ENCODE measurements at places on chromosomes 12 and 14. TPM values are rescaled to one million over a fixed set of nuclear protein-coding genes. Genes with fewer than 3 reads are reported as not detected.

Gene CLEC4A
- total RNA-seq = 0.86 TPM

Gene GSG1
- total RNA-seq = not detected

Gene SAMD4A
- total RNA-seq = 88.8 TPM

Gene KRT74
- not detected for total RNA-seq

Gene SMOC1
- 0.78 TPM for total RNA-seq

Gene ABHD12B
- total RNA-seq = not detected

- peak; percentile 73 for DNase-seq
Observed at GRCh38 chr12:95718006-95718431, 72.5 kb downstream of the NTN4 start.

GRCh38 chr12:126204326-126204725 is 1139.1 kb downstream of the AACS start:
- DNase-seq = no peak

DNA sequence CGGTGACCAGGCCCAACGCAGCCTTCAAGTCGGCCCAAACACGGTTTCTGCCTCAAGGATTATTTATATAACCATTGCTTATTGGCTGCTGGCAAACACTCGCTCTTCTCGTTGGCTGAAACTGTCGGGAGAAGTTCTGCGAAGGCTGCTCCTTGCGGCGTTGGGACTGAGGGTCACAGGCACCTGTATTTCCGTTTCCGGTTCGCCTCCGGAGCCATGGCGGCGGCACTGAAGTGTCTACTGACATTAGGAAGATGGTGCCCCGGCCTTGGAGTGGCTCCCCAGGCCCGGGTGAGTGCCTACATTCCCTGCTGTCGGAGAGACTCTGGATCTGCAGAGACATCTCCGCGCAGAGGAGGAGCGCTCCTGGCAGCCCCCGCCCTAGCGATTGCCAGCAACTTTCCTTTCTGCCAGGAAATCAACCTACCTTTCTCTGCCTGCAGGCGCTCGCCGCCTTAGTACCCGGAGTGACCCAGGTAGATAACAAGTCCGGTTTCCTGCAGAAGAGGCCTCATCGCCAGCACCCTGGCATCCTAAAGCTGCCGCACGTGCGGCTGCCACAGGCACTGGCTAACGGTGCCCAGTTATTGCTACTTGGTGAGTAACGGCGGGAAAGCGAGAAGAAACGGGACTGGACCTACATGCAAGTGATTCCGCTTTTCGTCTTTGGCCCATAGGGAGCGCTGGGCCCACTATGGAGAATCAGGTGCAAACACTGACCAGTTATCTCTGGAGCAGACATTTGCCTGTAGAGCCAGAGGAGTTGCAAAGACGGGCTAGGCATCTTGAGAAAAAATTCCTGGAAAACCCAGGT is at the start of gene METTL17:
Gene METTL17, plus strand, starts transcription at position 194 of the 814 bp plus-strand sequence. Its CDS starts 23 bp downstream, at position 217.
- DNase-seq = peak; percentile 94

GRCh38 chr14:66944872-66945271 is 244.4 kb upstream of the GARIN2 start:
- DNase-seq = peak; percentile 10

GRCh38 chr14:104964546-104964945 is 13.6 kb downstream of the AHNAK2 start:
- no peak for DNase-seq

DNA sequence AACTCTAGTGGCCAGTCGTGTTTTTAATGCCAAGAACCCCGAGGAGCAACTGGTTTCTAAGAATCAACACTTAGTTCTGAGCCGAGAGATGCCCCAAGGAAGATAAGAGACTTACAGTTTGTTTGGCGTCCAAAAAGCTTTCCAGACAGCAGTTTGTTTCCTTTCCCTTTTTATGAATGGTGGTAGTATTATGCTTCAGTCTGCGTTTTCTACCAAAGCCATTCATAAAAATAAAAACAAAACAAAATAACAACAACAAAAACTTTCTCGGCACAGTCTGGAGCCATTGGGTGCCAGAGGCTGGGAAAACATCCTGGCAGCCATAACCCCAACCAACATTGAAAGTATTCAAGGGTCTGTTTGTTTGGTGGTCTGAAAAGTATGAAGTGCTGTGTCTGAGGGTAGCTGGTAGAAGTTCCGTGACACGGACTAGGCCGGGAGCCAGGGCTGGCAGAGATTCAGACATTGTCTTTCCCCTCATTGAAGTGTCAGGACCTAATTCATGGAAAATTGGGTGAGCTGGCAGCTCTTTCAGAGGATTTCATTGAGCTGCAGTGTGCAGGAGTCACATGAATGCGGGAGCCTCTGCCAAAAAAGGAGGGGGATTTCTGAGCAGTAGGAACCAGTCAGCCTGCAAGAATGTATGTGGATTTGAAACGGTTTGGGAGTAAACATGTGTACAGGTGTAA is 124.2 kb downstream of the HMGA2 start:
- DNase-seq = peak; percentile 100

Data from endothelial cell of umbilical vein (primary cell).